NCI-H524 treated with DMSO at 0.1 percent for 48 hours (cell line): ENCODE measurements at places on chromosomes 4 and X.
A peak's percentile ranks its signal among the peaks of the same experiment; 100 is the strongest.

DNA sequence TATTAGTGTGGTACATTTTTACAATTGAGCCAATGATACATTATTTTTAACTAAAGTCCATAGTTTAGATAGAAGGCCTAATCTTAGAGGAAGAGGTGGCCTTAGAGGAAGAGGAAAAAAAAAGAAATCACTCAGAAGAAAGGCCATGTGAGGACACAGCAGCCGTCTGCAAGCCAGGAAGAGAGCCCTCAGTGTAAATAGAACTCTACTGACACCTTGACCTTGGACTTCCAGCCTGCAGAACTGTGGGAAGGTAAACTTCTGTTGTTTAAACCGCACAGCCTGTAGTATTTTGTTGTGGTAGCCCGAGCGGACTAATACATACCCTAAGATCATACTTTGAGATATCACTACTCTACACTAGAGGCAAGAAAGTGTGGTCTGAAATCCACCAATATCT lies 5.1 kb upstream of the KCNIP4 start:
- no peak for DNase-seq

DNA sequence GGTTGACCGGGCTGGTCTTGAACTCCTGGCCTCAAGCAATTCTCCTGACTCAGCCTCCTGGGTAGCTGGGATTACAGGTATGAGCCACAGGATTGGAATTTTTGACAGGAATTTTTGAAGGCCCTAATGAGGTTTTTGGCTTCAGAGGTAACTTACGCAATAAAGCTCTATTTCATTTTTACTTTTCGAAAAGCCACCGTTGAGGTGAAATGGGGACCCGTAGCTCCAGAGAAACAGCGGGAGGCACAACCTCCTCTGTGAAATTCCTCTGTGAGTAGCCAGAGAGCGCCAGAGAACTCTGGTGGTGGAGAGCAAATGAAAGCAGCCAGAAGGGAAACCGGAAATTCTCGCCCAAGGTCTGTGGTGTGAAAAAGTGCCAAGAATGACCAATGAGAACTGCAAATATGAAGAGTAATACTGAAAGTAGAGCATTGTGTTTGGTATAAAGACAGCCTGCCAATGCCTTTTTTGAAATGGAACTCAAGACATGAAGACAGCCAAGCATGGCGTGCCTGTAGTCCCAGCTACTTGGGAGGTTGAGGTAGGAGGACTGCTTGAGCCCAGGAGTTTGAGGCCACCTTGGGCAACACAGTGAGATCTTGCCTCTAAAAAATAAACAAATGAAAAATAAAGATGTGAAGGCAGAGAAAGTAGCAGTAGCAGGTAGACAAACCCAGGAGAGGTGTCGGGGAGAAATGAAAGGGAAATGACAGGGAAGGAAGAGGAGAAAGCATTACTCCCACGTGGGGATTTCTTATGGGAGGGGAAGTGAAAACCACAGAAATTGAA lies 33.0 kb upstream of the TMEM131L start:
- DNase-seq, result no peak

GRCh38 chr4:83216959-83217683 lies 67.5 kb downstream of the COQ2 start:
- DNase-seq, result no peak

GRCh38 chr4:140103676-140104075 lies 50.3 kb downstream of the MAML3 start:
- no peak for DNase-seq

- DNase-seq, result no peak
Observed at GRCh38 chr4:82577451-82577850, 15.7 kb upstream of the TMEM150C start.

DNA sequence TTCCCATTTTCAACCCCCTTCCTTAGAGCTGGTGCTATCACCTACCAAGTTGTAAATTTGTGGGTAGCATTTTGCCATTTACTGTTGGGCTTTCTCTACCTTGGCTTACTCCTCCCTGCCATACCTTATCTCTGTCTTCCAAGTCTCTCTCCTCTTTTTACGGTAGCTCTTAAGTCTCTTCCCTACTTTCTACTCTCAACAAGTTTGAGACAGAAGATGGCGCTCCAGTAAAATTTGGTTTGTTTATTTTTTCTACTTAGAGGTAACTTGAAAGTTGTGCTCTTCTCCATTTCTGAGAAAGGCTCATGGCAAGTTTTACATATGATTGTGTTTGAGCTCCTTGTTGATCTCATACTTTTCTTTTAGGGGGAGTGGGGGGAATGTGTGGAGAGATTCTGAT lies 1508.1 kb downstream of the TECRL start:
- no peak for DNase-seq

GRCh38 chrX:53445977-53446376 lies 11.8 kb upstream of the HSD17B10 start:
- DNase-seq, result no peak

DNA sequence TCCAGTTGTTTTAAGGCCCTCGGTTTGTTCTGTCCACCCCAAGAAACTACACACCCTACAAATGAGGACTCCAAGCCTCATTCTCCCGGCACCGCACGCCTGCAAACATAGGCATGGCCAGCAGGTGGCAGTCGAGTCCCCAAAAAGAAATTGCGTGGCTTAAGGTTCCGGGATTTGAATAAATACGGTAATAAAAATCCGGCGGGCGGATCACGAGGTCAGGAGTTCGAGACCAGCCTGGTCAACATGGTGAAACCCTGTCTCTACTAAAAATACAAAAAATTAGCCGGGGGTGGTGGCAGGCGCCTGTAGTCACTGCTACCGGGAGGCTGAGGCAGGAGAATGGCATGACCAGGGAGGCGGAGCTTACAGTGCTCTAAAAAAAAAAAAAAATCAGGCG lies 21.8 kb upstream of the CSF2RA start:
- no peak for DNase-seq

- no peak for DNase-seq
Observed at GRCh38 chrX:8688776-8689175, 43.2 kb downstream of the ANOS1 start.

DNA sequence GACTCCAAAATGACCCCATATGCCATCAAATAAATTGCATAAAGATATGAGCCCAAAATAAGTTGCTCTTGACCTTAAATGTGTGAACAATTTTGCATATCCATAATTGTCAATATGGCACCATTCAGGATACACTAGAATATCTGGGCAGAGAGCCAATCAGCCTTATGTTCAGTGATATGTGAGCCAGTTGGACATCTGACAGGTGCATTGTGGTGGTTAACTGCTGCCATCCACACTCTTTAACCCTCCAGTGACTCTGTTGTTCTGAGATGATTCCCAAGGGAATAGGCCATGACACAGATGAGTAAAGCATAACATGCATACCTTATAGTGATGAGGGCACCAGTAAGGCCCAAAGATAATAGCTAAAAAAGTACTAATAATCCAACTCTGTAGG lies 500.1 kb downstream of the PCDH18 start:
- DNase-seq, result peak; percentile 80

DNA sequence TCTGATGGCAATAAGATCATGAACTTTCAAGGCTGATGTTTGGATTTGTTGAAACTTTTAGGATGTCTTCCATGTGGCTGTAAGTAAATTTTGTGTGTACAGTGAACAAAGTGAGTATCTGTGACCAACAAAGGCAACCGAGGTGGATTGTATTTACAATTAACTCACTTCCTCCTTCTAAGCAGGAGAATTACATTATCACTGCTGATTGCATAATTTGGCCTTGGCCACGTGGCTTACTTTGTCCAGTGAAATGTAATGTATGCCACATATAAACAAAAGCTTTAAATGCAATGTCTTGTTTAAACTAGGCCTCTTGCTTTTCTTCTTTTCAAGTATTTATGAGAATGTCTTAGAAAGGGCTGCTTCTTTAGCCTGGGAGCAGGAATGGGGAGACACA lies 66.3 kb upstream of the MAD2L1 start:
- DNase-seq, result no peak

DNA sequence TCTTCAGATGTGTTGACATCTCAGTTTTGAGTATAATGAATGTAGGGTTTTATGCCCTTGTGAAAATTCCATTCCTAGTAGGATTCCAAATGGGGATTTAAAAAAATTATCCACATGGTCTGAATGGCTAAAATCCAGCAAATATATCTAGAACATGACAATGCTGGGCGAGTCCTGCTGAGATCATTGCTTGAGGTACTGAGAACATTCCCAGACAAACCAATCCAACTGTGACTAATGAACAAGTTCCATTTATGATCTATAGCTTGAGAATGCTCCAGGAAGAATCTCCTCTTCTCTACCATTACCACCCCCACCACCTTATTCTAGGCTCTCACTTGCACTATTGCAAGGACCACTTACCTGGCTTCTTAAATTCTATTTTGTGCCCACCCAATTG lies 77.2 kb upstream of the IL1RAPL2 start:
- DNase-seq, result no peak

- no peak for DNase-seq
Observed at GRCh38 chr4:111636961-111637585, 508.2 kb upstream of the FAM241A start.

DNA sequence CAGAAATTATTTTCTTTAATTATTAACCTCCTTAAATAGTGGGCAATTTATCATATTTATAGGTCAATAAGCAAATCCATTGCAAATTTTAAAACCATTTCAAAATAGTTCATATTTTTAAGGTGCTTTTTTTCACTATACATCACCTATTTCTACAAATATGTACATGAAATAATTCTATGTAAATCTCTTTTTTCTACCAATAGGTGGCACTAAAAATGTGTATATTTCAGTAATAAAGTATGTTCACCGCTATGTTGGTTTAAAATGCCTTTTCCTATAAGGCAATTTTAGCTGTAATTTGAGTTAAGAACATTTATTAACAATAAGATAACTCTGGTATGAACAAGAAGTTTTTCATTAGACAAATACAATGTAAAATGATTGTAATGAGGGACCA lies 672.2 kb downstream of the KCTD8 start:
- DNase-seq, result no peak

DNA sequence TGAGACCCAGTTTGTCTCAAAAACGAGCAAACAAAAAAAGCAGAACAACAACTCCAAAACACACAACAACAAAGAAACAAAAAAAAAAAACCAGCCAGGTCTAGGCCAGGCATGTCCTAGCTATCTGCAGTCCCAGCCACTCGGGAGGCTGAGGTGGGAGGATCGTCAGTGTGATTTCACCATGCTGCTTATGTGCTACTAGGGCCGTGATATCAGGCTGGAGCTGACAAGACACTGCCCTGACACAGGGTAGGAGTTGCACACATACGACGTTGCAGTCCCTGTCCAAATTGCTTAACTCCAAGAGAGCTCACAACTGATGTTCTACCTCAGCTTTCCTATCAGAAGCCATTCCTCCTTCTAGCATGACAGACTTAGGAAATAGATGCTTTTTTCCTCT lies 204.9 kb downstream of the AASDH start:
- no peak for DNase-seq

DNA sequence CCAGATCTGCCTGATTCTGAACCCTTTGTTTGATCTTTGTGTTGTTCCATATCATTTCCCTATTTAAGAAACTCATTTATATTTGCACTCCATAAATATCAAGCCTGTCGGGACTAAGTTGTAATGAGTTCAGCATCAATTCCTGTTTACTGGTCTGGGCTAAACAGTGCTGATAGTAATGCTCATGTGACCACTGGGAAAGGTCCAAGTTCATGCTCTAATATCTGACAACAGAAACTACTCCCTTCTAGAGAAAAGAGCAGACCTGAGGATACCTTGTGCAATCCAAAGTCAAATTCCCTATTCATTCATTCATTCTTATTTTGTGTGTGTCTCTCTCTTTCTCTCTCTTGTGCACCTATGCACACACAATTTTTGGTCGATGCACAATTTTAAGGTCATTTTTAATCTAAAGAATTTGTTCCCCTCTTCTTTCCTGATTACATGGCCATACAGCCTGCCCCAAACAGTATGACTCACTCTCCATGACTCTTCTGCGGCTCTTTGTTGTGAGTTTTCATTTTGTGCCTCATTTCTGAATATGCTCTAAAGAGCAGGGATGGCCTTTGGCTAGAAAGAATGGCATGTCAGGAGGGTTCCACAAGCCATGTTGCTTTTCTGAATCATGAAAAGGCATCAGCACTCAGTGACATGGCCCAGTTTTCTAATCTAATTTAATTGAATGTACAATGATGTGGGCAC lies 664.3 kb downstream of the RPA4 start:
- no peak for DNase-seq

GRCh38 chr4:108693211-108693610 lies 42.8 kb downstream of the OSTC start:
- DNase-seq, result no peak

DNA sequence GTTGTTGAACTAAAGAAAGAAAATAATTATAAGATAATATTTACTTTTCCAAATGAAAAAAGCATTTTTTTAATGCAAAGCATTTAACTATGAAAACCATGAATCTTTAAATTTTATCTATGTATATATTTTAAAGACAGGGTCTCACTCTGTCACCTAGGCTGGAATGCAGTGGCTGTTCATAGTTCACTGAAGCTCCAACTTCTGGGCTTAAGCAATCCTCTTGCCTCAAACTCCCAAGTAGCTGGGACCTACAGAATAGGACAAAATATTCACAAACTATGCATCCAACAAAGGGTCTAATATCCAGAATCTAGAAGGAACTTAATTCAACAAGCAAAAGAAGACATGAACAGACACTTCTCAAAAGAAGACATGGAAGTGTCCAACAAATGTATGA lies 55.9 kb upstream of the ALB start:
- DNase-seq, result no peak

- no peak for DNase-seq
Observed at GRCh38 chr4:101265816-101266172, 81.5 kb downstream of the PPP3CA start.

DNA sequence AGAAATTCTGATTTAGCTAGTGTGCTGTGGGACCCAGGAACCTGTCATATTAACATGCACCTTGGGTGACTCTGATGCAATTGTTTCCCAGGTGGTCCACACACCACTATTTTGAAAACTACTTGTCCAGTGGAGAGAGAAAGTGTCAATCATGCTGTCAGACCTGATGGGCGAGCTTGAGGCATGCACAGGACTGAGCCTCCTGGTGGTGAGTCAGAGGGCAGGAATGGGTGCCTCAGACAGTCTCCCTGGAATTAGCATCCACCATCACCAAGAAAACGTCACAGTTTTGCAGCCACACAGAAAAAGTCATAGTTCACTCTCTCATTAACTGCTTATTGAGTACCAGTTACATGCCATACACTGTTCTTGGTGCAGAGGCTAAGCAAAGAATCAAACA lies 181.8 kb upstream of the MAOA start:
- no peak for DNase-seq

- DNase-seq, result no peak
Observed at GRCh38 chr4:129278868-129279267, 182.9 kb downstream of the C4orf33 start.

GRCh38 chrX:105502336-105502735 lies 281.8 kb upstream of the TEX13A start:
- DNase-seq, result no peak

GRCh38 chr4:86286726-86287125 lies 73.1 kb downstream of the MAPK10 start:
- DNase-seq, result no peak

GRCh38 chrX:55796496-55796895 lies 78.9 kb downstream of the RRAGB start:
- no peak for DNase-seq

DNA sequence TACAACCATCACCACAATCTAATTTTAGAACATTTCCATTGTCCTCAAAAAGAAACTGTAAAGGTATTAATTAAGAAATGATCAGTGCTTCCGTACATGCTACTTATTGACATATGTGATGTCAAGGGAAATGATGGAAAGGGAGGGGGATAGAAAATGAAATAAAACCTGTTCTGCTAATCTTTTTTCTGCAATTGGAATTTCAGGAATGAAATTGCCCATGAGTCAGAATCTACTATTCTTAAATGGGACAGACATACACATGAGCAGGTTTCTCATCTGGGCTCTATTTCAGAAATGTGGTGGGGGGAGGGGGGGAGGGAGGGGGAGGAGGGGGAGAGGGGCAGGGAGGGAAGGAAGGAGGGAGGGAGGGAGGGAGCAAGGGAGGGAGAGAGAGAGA lies 91.0 kb downstream of the SHROOM4 start:
- no peak for DNase-seq
